ENCODE measurements at places on chromosomes 12 and 14. TPM values are rescaled to one million over a fixed set of nuclear protein-coding genes. Genes with fewer than 3 reads are reported as not detected.

MYBPC1 gene
- not detected for total RNA-seq

DNA sequence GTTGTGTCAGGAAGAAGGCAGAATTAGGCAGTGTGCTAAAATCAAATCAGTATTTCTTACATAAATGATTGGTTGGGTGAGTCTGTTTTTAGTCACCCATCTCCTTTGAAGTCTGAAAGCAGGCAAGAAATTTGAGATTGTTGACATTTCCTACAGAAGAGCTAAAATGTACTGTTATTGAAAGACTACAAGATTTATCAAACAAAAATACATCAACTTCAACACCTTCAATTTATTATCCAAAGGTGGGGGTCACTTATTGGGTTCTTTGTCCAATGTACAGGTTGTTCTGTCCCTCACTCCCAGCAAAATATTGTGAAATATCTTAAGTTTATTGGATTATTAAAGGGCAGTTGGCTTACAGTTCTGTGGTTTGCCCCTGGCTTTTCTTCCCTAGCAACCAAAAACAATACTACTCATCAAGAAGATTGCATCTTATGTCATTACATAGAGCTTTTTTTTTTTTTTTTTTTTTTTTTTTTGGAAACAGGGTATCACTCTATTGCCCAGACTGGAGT, 20.6 kb upstream of the PKP2 start:
- no peak for DNase-seq

GRCh38 chr14:64788706-64789105, 84.5 kb downstream of the PLEKHG3 start:
- no peak for DNase-seq

GRCh38 chr12:57766464-57767304, at the start of gene CYP27B1:
Gene CYP27B1, minus strand, starts transcription at chr12:57767078. Its CDS starts 37 bp downstream, at chr12:57767041.
- DNase-seq: no peak

FAM186B gene
- 0.11 TPM for total RNA-seq
